Progenitor cell of endocrine pancreas (in vitro differentiated cells): ENCODE measurements at places on chromosomes 11 and 22. TPM values are rescaled to one million over a fixed set of nuclear protein-coding genes. Genes with fewer than 3 reads are reported as not detected.

The PGR gene
- total RNA-seq = not detected in 2 replicates

The MRGPRE gene
- not detected in 2 replicates for total RNA-seq

The STIP1 gene
- total RNA-seq = 189 and 209 TPM in 2 replicates

The DYNC2H1 gene
- total RNA-seq = 18.6 and 19.1 TPM in 2 replicates

The C11orf21 gene
- 0.69 and 0.87 TPM in 2 replicates for total RNA-seq

The MMP13 gene
- not detected in 2 replicates for total RNA-seq

The MSANTD2 gene
- total RNA-seq = 33.9 and 41.6 TPM in 2 replicates

The GTSE1 gene
- 24.2 and 25.1 TPM in 2 replicates for total RNA-seq

The SDHD gene
- 40.4 and 46.9 TPM in 2 replicates for total RNA-seq

The UBTFL1 gene
- total RNA-seq = not detected in 2 replicates

The HBB gene
- not detected in 2 replicates for total RNA-seq

The ASRGL1 gene
- total RNA-seq = 41.6 and 45.2 TPM in 2 replicates

The JHY gene
- 3.5 and 5.3 TPM in 2 replicates for total RNA-seq

The EHF gene
- 17.9 and 18.6 TPM in 2 replicates for total RNA-seq

The VPREB3 gene
- total RNA-seq = not detected in 2 replicates

The CXCR5 gene
- not detected in 2 replicates for total RNA-seq

The GLB1L3 gene
- total RNA-seq = not detected in 2 replicates

The SLC7A4 gene
- 1.1 and 1.3 TPM in 2 replicates for total RNA-seq

The CD248 gene
- 0.22 and 0.67 TPM in 2 replicates for total RNA-seq

The SF3B2 gene
- total RNA-seq = 211 and 216 TPM in 2 replicates

The MYOD1 gene
- total RNA-seq = not detected in 2 replicates

The FAT3 gene
- total RNA-seq = 11.9 and 16.4 TPM in 2 replicates

The RBMXL2 gene
- 0.14 TPM in 1 of 2 replicates, not detected in the other for total RNA-seq
